Subcutaneous adipose tissue (tissue), 4 donors: ENCODE measurements at places on chromosomes 2 and 18. TPM values are rescaled to one million over a fixed set of nuclear protein-coding genes. Genes with fewer than 3 reads are reported as not detected.

The LYPD6 gene
- not detected for total RNA-seq

The UNC80 gene
- under 0.01 TPM for total RNA-seq

The ALKAL2 gene
- total RNA-seq, result 6.8 TPM

The TUBA4A gene
- 10.2 TPM for total RNA-seq
